NCI-H1105 (cell line): ENCODE measurements at places on chromosomes 6 and 20.

DNA sequence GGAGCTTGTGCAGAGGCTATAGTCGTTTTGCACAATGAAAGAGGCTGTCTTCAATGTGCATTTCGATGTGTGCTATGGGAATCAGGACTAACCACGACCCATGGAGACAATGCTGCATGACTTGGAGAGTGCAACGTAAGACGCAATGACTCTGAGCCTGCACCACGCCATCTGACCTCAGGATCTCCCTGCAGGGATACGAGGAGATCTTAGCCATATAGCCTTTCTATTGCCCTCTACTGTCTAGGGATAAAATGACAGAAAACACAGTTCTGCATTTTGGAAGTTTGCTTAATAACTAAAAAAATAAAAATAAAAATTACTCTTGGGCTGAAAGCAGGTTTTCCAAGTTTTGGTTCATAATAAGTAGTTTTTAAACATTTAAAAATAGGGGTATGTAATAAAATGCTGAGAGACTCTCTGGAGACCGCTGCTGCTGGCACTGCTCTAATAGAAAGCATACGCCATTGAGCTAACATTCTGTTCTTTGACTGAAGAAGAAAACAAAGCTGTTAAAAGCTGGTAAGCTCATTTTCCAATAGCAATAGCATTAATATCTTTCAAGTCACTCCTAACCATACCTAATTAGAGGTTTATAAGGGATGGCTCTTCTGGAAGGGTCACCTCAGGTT lies 87.2 kb downstream of the PDE7B start:
- DNase-seq = no peak

- no peak for DNase-seq
Measured at GRCh38 chr6:118873239-118873638, 20.7 kb upstream of the ASF1A start.

DNA sequence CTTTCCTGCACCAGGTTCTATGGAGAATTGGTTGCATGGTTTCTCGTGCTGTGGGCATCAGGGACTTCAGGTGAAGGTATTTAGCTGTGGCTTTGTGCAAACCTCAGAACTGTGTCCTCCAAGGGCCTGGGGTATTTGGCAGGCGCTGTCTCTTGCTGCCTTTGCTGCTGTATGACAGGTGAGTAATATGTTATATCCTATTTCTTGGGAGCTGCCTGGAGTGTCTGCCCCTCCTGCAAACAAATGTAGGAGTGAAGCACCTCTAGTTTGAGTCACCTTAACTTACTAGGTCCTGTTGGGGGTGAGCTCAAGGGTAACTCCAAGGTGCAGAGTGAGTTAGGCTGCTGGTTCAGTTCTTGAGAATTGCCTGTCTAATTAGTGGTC lies 177.7 kb upstream of the RNF24 start:
- DNase-seq = no peak

- no peak for DNase-seq
Measured at GRCh38 chr6:17240803-17241500, 40.2 kb upstream of the RBM24 start.

DNA sequence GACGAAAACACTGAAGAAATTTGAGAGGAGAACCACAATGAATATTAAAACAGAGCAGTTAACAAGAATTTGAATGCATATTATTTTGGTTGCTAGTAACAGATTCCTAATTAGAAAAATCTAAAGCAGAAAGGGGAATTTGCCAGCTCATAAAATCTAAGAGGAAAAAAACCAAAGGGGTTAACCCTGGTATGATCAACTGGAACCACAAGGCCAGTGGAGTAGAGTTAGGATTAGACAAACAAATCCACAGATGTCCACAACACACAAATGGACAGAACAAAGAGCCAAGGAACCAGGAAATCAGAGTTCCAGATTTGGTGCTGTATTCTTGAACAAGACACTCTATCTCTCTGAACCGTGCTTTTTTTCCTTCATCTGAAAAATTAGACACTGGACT lies 195.0 kb downstream of the TASP1 start:
- no peak for DNase-seq

GRCh38 chr20:16283307-16283706 lies 289.9 kb downstream of the KIF16B start:
- no peak for DNase-seq

GRCh38 chr6:39181333-39181732 lies 47.9 kb downstream of the KCNK5 start:
- no peak for DNase-seq

DNA sequence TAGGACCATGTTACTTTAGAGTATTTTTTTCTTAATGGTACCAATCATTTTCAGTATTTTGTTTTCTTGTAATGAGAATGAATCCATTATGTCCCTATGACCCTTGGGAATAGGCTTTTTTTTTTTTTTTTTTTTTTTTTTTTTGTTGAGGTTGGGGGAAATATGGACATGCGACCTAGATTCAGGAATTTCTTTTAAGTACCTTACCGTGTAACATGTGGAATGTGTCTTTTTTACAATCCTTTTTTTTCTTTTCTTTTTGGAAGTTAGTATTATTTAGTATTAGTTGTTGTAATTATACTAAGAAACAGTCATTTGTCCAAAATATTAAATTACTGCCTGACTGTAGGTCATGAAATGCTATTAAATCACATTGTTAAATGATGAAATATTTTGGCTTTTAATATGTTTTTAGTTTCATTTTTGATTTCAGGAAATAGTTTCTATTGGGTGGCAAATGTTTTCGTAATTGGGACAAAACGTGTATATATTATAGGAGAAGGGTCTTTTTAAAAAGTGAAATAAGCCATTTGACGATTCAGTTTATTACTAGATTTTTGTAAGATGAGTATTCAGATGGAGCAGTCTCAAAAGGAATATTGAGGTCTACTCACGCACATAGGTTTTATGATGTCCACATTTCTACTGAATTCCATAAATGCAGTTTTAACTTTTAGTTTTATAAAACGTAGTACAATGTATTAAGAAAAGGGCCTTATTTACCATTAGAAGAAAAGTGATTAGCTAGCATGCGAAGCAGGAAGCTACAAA lies 4.9 kb downstream of the ARID1B start:
- DNase-seq = no peak

- DNase-seq = no peak
Measured at GRCh38 chr20:33059136-33059535, 5.4 kb downstream of the BPIFB3 start.

- no peak for DNase-seq
Measured at GRCh38 chr20:56540415-56540814, 7.4 kb downstream of the FAM209B start.

GRCh38 chr6:38459291-38459690 lies 180.4 kb downstream of the BTBD9 start:
- DNase-seq = no peak
